Activated T-helper 17 cell treated with anti-CD3 and anti-CD28 coated beads, Interleukin-2, amount 50 U/mL, for 72 hours (primary cell): ENCODE measurements at places on chromosomes 13 and 19. TPM values are rescaled to one million over a fixed set of nuclear protein-coding genes. Genes with fewer than 3 reads are reported as not detected.
A peak's percentile ranks its signal among the peaks of the same experiment; 100 is the strongest.

DNA sequence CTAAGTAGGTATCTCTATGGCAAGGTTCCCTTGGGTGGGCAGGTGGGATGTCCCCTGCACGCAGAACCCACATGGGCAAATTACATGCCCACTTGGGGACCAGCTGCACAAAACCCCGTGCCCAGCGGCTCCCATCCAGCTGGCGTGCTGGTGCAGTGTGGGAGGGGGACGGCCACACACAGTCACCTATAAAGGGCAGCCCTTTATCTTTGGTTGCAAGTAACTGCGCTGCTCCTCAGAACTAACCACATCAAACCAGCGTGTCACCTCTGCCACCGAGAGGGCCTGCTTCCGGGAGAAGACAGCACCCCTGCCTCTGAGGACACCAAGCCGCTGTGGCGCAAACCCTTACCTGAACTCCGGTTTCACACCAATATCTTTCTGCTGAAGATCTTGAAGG, 32.2 kb downstream of the ANKRD27 start:
- peak; percentile 94 for ATAC-seq

- no peak for ATAC-seq
These were observed 3.5 kb downstream of the RNF113B start for GRCh38 chr13:98173431-98174152.

DNA sequence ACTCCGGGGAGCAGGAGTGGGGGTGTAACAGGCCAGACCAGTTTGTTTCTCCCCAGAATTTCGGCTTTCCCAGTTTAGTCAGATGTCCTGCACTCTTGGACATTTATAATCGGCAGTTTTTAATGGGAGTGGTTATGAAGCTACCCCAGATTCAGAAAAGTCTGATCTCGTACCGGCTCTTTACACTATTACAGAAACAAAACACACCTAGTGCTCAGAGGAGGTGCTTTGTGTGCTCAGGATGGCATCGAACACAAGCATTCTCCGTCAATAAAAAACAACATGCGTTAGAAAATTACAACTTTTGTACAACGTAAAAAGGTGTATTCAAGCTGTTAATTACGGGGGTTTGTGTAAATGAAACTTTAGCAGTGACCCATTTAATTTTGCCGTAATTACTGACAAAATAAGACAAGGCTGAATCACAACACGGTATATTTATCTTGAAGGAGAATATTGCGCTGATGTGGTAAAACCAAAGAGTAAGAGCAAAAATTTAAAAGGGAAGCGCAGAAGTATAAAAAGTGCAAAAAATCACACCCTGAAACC, 6.6 kb upstream of the SOX1 start:
- ATAC-seq: no peak

GRCh38 chr13:112689303-112690245, at the start of gene ATP11A:
Gene ATP11A, plus strand, starts transcription at chr13:112690038. Its CDS starts 379 bp downstream, at chr13:112690417.
- peak; percentile 84 for ATAC-seq

GRCh38 chr19:51514866-51515481, 13.4 kb upstream of the SIGLEC12 start:
- ATAC-seq: peak; percentile 77

DNA sequence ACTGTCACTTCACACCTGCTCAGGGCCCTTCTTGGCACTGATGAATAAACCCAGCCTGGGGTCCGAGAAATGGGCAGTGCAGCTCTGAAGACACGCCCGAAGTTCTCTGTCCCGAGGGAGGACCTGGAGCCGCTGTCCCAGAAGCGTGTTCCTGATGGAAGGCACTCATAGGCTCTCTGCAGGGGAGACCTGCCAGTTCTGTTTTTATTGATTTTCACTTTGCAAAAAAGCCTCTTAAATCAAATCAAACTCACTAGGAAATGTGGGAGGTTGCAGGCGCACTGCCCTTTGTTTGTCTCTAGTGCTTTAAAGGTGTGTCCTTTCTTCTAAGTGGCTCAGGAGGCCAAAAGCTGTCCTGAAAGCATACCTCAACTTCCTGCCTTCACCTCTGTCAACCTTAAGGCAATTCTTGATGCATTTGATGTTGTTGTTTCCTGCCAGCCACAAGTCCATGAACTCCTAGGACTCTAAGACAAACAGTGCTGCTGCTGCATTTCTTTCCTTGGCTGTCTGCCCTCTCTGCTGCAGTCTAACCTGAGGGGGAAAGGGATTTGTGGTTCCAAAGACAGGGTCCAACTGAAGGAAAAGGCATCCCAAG, 663.2 kb downstream of the UQCRFS1 start:
- ATAC-seq: no peak

DNA sequence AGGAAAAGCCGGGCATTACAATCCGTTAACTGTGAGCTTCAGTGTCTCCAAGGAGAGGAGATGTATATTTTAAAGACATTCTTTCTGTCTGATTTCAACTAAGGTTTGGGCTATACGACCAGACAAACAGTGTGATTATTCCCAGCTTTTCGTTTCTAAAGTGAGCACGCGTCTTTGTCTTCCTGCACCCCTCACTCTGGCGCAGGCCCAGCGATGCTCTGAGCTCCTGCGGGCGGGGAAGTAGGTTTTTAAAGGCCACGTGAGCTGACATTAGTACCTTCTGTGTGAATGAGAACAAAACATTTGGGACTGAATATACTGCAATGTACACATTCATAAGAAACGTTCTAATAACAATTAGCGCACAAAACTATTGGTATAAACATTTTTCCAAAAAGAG, 15.3 kb upstream of the RANBP3 start:
- ATAC-seq: no peak

Gene AKAP8L
- total RNA-seq: 68.4 TPM

Gene EBI3
- total RNA-seq: 18.3 TPM

Gene PLPPR3
- not detected for total RNA-seq

Gene SLC6A16
- 1.4 TPM for total RNA-seq

Gene OR7D2
- total RNA-seq: 0.11 TPM

Gene CCDC97
- 40.9 TPM for total RNA-seq
